NCI-H1105 treated with DMSO at 0.1 percent for 48 hours (cell line): ENCODE measurements at places on chromosomes 1 and 21.
A peak's percentile ranks its signal among the peaks of the same experiment; 100 is the strongest.

- no peak for DNase-seq
Observed at GRCh38 chr1:170414989-170415709, 116.8 kb upstream of the GORAB start.

GRCh38 chr1:236137285-236137852 lies 5.0 kb upstream of the GPR137B start:
- DNase-seq = no peak

DNA sequence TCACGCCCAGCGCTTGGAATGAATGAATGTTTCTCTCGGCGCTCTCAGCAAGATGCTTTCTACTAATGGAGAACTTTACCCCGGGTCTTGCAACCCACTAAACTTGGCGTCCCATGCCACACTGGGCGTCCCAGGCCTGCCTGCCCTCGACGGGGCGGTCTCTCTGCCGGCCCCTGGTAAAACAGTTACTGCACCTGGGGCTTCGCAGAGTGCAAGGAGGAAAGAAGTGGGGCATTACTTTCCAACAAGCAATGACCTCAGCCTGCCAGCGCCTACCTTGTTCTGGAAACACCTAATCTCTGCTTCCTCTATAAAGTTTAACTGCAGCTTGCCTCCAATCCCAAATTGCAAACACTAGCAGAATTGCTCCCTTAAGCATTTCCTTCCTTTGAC lies 27.8 kb upstream of the NFIA start:
- no peak for DNase-seq

DNA sequence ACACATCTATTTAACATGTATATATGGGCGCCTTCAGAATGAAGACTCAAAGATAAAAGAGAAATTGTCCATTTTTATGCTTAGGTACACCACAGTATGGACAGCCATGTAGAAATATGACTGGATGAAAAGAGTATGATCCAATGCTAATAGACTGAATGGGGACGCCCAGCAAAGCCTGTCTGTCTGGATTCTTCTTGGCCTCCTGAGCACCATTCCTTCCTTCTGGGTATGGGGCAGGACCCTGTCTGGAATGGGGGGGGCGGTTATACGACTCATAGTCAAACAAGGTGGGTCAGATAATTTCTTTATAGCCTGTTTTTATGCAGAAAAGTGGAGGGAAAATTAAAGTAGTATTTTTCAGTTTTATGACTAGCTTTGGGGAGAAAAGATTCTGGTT lies 81.2 kb upstream of the ABCD3 start:
- no peak for DNase-seq

- no peak for DNase-seq
Observed at GRCh38 chr1:186819563-186819962, 9.2 kb upstream of the PLA2G4A start.

GRCh38 chr1:114292194-114292593 lies 138.5 kb upstream of the SYT6 start:
- DNase-seq = no peak

DNA sequence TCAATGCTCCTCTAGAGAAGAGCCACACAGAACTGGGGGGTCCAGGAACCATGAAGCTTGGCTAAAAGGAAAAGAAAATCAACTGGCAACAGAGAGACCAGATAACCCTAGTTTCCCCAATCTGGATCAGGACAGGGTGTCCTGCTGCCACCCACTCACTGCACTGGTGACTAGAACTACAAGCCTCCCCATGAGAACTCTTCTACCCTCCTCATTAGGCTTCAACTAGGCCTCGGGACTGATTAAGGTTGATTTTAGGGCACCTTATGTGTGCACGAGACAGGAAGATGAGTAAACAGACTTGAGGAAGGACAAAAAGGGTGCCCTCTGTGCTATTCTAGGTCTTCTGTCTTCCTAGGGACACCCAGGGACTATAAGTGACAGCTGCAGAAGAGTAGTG lies 2.3 kb upstream of the SF3B4 start:
- no peak for DNase-seq

- DNase-seq = no peak
Observed at GRCh38 chr1:72997624-72998023, 715.3 kb upstream of the NEGR1 start.

GRCh38 chr21:45864436-45864835 lies 117.1 kb upstream of the COL6A1 start:
- DNase-seq = no peak

DNA sequence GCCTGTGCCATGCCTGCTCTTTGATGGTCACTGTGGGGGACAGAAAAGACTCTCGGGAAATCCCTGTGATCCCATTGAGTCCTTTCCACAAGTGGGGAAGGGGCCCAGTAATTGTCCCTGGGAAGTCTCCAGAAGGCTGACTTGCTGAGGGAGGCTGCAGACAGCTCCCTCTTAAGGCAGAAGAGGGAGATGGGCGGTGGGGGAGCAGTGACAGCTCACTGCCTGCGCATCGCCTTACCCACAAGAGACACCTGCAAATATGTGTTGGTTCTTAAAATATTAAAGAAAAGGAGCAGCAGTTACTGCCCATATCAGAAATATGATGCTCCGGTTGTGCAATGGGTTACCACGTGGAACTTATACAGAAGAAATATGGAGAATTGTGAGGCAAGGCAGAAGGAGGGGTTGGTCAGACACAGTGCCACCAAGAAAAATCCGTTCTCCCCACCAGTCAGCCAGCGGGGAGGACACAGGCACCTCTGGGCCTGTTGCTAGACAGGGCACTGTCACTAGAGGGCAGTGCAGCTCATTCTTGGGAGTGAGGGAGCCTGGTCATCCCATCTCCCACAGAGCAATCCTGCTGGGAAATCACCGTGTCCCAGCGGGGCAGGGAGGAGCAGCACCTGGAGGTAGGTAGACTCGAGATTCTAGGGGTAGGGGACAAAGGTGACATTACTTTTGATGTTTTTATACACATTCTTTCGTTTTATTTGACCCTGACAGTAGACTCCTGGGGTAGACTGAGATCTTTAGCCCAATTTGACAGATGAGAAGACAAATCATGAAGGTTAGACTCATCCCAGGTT lies 6.9 kb upstream of the CAMK1G start:
- DNase-seq = peak; percentile 37

GRCh38 chr1:41742219-41742618 lies 176.5 kb downstream of the HIVEP3 start:
- no peak for DNase-seq

DNA sequence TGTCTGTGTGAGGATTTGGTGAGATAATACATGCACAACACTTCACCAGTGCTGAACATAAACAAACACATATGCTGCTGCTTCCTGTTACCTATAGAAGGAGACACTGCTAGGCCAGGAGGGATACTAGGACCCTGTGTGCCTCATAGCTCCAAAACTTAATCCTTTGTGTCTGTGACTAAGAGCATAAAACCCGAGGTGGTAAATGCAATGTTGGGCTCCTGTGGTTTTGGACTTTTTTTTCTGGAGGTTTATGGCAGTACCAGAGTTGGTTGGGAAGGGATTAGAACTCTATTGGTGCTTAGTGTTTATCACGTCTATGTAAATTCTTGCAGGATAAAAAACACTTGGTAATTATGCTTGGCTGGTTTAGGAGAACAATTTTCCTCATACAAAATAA lies 122.9 kb downstream of the NUF2 start:
- DNase-seq = no peak

DNA sequence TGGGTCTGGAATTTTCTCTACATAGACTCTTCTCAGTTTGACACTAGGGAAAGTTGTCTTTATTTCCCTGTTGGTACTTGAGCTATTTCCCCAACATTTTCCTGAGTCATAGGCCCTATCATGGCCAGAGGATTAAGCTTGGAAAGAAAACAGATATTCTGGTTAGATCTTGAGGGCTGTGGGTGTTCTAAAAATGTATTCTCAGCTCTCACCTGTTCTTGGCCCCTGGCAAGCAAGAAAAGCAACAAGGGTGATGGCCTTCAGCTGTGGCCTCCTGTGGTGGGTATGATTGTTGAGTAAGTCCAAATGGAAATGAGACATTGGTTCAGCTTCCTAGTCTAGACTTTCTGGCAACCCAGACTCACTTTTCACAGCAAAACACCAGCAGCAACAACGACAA lies 17.4 kb upstream of the LCE3A start:
- no peak for DNase-seq

- no peak for DNase-seq
Observed at GRCh38 chr1:198556971-198557370, 16.5 kb upstream of the ATP6V1G3 start.

DNA sequence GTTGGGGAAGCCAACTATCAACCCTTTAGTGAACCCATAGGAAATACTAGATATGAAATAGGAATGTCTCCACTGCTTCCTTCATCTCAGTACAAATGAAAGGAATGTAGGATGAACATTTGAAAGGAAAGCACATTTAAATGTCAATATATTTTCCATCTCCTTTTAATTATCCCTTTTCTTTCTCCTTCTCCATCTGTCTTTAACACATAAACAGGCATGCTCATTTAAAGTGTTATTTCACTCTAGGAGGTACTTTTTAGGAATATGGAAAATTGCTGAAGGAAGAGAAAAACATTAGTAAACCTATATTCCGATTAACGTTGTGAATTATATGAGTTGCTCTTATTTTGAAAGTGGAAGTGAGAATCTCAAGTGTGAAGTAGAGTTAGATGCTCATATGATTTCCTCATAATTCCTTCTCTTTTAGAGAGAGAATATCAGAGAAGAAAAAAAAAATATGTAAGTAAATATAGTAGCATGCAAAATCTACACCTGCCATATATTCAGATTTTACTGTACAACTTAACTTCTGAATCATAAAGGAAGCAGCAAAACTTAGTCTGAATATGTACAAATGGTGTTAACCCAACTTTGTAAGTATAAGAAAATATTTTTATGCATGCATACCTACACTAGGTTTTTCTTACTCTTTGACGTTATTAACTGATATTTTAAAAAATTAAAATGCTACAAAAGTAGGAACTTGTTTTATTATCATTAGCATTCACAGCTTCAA lies 406.9 kb upstream of the B3GALT2 start:
- DNase-seq = no peak

- DNase-seq = no peak
Observed at GRCh38 chr1:201983380-201983805, 945 bp downstream of the RNPEP start.

DNA sequence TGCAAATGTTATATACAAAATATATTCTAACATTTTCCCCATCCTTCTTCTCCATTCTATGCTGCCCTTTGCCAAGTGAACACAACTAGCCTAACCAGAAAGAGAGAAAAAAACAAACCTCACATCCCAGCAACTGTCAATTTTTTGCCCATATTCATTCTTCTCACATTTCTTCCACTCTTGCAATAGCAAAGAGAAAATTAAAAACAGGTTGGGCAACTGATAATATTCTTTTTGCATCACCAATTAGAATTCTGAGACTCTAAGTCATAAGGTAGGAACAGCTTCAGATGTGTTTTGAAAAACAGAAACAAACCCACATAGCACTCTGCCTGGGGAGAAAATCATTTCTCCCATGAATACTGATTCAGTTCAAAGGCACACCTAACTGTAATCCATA lies 25.2 kb upstream of the EXO1 start:
- no peak for DNase-seq

- DNase-seq = no peak
Observed at GRCh38 chr1:184380468-184380867, 6.4 kb upstream of the C1orf21 start.

- DNase-seq = peak; percentile 18
Observed at GRCh38 chr1:192485692-192486436, 89.7 kb upstream of the RGS1 start.

DNA sequence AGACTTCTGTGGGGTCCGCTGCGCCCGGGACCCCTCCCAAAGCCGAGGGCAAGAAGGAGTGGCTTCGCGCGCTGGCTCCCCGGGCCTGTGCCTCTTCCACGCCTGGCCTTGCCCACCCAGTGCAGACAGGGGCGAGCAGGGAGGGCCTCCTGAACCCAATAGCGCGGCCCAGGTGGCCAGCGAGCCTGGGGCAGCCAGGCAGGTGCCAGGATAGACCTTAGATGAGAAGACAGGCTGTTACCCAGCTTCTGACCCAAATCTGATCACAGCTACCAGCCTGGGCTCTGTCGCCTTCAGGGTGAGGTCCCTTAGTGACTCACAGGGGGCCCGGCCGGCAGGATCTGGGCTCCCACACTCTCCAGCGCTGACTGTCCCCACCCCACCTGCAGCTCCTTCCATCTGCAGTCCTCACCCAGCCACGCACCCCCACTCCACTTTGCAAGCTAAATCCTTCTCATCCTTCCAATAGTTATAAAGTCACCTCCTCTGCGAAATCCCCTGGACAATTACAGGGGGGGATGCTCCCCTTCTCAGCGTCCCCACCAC lies 9.6 kb downstream of the CLEC20A start:
- no peak for DNase-seq

GRCh38 chr1:33860671-33861070 lies 3.2 kb upstream of the HMGB4 start:
- no peak for DNase-seq

DNA sequence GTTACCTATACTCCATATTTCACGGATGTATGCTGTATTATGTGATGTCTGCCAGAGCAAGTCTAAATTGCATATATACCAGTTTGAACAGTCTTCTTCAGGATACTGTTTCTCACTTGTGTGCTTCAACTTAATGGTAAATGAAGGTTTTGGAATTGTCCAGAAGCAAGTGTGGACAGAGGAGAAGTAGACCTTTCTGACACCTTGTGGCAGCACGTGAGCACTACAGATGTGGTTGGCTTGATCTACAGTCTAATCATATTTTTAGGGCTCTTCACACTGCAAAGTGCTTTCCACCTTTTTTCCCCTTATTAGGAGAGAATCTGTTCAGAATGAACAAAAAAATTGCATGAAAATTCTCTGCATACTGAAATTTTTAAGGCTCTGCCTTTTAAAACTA lies 10.9 kb downstream of the MORC3 start:
- DNase-seq = no peak

DNA sequence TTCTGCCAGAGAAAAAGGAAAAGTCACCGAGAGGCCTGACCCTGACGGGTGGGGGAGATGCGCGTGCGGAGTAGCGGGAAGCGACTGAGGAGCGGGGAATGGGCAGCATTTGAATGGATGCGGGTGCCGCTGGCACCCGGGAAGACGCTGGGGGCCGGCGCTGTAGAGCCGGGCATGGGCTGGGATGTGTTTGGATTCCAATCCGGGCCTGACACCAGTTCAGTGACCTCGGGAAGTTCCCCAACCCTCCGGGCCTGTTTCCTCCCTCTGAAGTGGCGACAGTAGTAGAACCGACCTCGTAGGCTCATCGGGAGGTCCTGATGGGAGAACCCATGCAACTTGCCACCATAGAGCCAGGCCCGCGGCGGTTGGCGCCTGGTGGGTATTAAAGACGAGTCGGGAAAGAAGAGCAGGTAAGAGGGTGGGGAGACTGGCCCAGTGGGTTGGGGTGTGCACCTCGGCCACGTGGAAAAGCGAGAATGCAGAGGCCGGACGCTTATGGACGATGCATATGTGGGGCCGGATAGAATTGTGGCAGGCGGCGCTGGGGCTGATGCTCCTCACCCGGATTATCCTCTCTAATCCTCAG lies 642 bp upstream of the SLC16A1 start:
- DNase-seq = no peak

- DNase-seq = no peak
Observed at GRCh38 chr1:166933633-166934032, 41.7 kb downstream of the ILDR2 start.

GRCh38 chr1:25586181-25586588 lies 30.4 kb upstream of the MAN1C1 start:
- DNase-seq = no peak
